Stimulated activated CD4-positive, alpha-beta T cell treated with anti-CD3 and anti-CD28 coated beads, Interleukin-1b, Interleukin-23, amount 100 ng/mL, for 4 hours (primary cell): ENCODE measurements at places on chromosomes 13 and 19.
A peak's percentile ranks its signal among the peaks of the same experiment; 100 is the strongest.

DNA sequence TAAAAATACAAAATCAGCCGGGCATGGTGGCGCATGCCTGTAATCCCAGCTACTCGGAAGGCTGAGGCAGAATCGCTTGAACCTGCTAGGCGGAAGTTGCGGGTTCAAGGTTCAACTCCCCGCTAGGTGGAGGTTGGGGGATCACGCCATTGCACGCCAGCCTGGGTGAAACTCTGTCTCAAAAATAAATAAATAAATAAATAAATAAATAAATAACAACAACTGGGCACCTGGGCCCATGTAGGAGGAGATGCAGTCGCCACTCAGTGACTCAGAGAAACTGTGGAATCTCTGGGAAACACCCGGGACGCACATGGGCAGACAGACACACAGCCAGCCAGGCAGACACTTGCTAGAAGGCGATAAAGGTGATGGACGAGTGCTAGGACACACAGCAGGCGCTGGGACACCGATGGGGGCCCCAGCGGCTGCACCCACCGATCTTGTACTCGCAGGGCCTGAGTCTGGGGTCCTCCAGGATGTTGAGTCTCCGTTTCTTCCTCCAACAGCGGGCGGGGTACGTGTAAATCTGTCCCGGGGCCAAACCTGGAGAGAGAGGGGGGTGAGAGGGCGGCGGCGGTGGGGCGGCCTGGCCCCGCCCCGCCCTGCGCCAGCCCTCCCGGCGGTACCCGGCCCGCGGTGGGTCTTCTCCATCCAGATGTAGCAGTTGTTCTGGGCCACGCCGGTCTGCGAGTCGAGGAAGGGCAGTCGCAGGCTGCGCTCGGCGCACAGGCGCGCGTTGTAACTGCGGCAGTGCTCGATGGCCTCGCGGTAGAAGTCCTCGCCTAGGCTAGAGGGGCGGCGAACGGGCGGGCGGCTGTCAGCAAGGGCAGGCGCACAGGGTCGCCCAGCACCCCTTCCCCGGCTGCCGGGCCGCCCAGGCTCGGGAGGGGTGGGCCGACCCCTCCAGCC, 1.8 kb downstream of the DPF1 start:
- no peak for DNase-seq

GRCh38 chr13:108621462-108621861, 7.9 kb upstream of the MYO16 start:
- DNase-seq = no peak

DNA sequence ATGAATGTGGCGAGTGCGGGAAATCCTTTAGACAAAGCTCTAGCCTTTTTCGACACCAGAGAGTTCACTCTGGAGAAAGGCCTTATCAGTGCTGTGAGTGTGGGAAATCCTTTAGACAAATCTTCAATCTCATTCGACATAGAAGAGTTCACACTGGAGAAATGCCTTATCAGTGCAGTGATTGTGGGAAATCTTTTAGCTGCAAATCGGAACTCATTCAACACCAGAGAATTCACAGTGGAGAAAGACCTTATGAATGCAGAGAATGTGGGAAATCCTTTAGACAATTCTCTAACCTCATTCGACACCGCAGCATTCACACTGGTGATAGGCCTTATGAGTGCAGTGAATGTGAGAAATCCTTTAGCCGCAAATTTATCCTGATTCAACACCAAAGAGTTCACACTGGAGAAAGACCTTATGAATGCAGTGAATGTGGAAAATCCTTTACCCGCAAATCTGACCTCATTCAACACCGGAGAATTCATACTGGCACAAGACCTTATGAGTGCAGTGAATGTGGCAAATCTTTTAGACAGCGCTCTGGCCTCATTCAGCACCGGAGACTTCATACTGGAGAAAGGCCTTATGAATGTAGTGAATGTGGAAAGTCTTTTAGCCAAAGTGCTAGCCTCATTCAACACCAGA, 5.7 kb downstream of the ZNF551 start:
- DNase-seq = no peak

- DNase-seq = no peak
Measured at GRCh38 chr13:106917024-106917571, 349.2 kb upstream of the ARGLU1 start.

GRCh38 chr13:97786510-97786909, 167.0 kb upstream of the IPO5 start:
- no peak for DNase-seq

DNA sequence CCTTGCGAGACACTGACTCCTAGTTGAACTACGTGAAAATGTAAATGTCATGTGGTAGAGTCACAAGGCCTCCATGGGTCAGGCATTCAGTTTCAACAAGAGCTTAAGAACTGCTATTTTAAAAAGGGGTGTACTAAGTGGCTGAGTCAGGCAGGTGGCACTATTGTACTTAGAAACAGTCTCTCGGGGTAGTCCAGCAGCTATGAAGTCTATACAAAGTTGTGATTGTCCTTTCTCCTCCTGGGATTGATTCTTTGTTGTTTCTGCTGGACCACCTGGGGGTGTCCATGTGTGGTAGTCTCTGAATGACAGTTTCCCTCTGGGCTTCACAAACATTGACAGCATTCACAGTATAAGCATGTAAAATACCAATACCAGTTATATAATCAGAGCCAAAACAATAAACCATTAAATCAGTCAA, 33.0 kb downstream of the UGGT2 start:
- no peak for DNase-seq

GRCh38 chr19:46713781-46714443, 3.0 kb downstream of the PRKD2 start:
- DNase-seq = peak; percentile 50

DNA sequence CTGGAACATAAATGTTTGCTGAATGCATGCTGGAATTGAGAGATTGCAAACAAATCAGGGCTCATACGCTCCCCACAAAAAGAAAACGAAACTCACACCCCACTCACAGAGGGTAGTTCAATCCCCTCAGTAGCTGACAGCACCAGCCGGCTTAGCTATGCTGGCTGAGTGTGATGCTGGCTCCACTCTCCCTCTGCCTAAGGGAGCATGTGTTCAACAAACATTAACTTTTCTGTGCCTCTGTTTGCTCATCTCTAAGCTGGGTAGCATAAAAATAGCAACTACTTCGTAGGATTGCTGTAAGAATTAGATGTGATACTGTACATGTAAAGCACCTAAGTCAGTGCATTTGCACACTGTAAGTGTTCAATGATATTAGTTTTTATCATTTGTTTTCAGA, 282.6 kb downstream of the FOXO1 start:
- DNase-seq = no peak

- DNase-seq = no peak
Measured at GRCh38 chr13:85729296-85729695, 69.9 kb downstream of the SLITRK6 start.

GRCh38 chr13:113123226-113124201, 915 bp downstream of the F10 start:
- DNase-seq = no peak

- DNase-seq = no peak
Measured at GRCh38 chr13:21445759-21446158, 13.3 kb downstream of the ZDHHC20 start.

GRCh38 chr13:101935828-101936227, 466.0 kb downstream of the FGF14 start:
- DNase-seq = no peak

GRCh38 chr13:51547425-51548176, 36.7 kb upstream of the WDFY2 start:
- no peak for DNase-seq

- DNase-seq = peak; percentile 25
Measured at GRCh38 chr19:10718205-10719196, 622 bp downstream of the DNM2 start.

DNA sequence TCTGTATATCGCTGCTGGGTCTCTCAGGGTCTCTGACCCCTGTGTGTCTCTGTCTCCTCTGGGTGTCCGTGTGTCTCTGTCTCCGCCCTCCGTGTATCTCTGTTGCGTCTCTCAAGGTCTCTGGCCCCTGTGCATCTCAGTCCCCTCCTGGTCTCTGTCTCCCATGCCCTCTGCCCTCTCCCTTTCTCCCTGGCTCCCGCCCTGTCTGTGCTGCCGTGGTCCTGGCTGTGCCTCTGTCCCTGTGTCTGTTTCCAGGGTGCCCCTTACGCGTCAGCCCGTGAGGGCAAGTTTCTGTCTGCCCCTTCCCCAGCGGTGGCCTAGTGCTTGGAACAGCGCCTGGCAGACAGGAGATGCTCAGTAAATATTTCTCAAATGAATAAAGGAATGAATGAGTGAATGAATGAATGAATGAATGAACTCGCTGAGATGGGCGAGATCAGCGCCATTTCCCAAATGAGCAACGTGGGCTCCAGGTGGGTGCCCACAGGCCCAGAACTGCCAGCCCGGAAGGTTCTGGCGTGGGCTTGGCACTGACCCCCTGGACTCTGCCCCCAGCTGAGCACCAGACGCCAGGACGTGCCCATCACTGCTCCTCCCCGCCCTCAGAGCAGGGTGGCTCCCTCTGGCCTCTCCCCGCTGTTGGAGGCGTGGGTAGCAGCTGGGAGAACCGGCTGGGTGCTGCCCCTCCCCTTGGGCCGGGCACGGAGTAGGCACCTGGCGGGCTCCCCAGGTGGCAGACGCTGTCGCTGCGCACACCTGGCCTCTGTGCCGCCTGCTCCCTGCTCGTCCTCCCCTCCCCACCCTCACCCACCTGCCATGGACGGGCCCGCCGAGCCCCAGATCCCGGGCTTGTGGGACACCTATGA, at the start of gene SULT2B1:
Gene SULT2B1, plus strand, starts transcription at position 736 of the 866 bp plus-strand sequence. Its CDS starts 81 bp downstream, at position 817.
- no peak for DNase-seq

DNA sequence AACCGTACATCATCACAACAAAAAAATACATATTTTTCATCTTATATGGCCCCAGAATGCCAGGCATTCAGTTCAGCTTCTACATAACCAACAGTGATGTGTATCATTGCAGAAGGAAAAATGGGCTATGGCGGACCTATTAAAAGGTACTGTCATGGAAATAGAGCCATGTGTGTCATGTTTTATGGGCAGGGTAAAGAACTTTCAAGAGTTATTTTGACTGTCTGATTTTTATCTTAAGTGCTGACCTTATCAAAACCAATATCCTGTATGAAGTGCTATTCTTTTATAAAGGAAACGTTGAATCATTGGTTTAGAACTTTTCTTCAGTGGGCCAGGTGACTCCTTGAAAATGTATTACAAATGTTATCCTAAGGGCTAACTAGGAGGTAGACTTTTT, 9.9 kb downstream of the ZNF507 start:
- DNase-seq = no peak

DNA sequence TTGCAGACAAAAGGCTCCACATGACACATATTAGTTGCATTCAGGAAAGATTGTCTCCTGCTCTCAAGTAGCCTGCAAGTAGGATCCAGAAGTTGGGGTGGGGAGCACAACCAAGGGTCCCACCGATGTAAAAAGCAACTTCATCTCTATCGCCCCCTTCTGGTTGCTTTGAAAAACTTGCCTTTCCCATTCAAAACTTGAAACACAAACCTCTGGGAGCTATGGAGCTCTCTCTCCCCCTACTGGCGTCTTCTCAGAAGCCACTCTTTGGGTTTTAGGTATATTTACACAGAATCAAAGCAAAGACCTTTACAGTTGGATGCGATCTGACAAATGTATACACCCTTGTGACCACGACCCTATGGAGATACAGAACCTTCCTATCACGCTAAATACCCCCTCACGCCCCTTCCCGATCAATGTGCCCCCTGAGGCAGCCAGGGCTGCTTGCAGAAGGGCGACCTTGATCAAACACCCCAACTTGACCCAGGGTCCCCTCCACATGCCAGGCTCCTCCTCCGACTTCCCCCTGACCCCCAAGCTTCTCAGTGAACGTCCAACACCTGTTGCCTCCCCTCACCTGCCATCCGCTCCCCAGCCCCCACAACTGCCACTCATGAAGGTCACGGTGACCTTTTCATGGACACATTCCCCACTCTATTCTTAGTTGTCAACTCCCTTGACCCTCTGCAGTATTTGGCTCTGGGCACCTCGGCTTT, 10.1 kb downstream of the NOSIP start:
- DNase-seq = peak; percentile 62

DNA sequence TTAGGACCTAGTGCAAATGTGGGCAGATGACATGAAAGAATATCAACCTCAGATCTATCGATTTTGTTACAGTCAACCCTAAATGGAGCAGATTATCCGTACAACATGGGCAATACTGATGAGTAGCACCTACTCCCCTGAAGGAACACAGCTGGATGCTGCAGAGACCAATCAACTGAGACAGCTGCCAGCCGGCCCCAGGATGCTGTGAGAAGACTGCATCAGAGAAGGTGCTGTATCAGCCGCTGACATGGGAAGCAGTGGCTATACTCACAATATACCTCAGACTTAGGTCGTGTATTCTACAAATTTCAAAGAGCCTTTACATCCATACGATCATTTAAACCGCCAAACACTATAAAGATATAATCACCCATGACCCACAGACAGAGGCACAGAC, 95.9 kb upstream of the FNDC3A start:
- DNase-seq = no peak

DNA sequence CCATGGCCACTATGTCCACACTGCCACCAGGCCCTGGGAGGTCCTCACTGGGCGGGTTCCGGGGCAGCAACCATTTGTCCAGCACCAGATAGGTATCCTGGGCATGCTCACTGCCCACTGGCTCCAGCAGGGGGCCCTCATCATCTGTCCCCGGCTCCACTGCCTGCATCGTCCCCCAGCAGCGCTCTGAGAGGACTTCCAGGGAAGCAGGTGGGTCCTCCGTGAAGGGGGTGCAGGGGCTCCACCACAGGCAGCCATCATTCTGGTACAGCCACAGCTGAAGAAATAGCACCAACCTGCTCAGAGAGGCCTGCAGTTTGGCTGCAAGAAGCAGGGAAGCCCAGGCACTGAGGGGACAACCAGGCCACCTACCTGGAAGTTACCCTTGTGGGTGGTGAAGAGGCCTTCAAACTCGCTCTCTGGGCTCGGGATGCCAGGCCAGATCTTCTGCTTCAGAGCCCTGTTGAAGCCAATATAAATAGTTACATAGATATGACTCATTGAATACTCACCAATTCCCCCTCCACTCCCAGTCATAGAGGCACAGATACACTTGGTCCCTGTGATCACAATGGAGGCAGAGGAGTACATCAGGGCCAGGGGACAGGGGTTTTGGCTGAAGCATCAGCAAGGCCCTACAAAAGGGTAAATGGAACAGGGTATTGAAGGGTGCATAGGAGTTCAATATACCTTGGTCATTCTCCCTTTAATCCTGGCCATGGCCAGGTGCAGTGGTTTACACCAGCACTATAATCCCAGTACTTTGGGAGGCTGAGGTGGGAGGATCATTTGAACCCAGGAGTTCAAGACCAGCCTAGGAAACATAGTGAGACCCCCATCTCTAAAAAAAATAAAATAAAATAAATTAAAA, 4.1 kb downstream of the SWSAP1 start:
- no peak for DNase-seq

- DNase-seq = no peak
Measured at GRCh38 chr13:112444416-112445399, 68.6 kb downstream of the SPACA7 start.

GRCh38 chr13:59476366-59476765, 687.4 kb downstream of the DIAPH3 start:
- no peak for DNase-seq
